ENCODE measurements at places on chromosomes 5 and 9.

- no peak for DNase-seq
Observed at GRCh38 chr5:67205981-67206380, 9.4 kb upstream of the CD180 start.

DNA sequence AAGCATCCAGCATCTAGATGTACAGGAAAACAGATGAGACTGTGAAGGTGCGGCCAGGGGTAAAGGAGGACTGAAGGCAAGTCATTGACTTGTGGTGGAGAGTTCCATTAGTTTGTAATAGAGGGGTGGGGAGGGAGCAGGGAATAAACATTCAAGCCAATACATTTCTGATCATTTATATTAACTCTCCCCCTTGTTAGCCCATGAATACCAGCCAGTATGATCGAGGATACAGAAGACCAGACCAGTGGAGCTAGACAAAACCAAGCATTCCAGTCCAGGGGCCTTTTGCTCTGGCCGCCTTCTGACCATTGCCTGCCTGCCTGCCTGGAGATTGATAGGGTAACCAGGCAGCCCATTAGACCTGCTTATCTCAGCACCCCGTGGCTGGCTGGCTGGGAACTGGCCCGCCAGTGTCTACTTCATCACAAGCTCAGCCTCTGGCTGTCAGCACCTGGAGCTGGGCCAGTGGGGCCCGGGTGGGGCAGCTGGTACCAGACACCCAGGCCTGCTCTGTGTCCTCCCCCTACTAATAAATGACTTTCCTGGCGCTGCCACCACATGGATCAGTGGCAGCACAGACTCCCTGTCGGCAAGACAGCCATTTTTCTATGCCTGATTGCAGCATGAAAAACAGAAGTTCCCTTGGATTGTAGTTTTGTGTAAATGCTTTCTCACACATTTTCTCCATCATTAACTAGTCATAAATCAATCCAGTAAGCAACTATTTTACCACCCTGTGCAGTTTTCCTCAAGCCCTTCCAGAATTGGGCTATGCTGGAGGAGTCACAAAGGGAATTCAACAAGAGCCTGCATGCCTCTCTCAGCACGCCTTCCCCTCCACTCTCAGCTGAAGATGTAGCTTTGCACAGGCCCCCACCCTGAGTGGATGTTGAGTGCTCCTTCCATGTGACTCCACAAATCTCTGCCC is 181.3 kb downstream of the SNCAIP start:
- DNase-seq, result no peak

DNA sequence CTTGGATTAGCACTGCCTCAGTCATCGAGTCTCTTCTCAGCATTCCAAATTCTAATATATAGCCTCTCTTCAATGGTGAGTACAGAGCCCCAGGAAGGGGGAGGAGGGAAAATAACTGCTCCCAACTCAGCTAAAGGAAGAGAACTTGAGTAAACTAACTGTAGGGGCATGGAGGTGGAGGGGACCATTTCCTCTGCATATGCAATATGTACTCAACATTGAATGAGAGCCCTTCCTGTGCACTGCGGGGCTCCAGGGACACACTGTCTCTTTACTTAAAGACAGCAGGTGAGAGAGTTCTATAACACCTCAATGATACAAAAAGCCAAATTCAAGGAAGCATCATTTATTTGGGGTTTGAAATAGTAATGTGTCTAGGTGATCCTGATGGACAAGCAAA is 75.1 kb downstream of the GNAQ start:
- DNase-seq, result no peak

GRCh38 chr5:139848508-139849100 is 53.0 kb downstream of the PSD2 start:
- no peak for DNase-seq
